ENCODE measurements at places on chromosomes 3 and 15.

GRCh38 chr15:85563731-85564130 lies 183.3 kb downstream of the AKAP13 start:
- DNase-seq = no peak

DNA sequence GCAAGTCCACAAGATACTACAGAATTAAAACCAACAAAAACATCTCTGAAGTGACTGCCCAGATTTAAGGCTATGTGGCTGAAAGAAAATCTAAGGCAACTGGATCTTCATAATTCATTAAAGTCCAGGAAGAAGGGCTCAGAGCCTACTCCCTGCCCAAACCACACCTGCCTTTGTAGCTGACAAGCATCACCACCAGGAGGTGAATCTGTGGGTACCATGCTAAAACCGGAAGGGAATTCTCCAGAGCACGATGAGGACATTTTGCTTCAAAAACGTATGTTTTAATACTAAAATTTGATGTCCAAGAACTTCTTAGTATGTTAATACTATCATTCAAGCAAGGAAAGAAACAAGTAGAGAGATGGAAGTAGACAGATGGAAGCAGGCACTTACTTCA lies 495.9 kb upstream of the NECTIN3 start:
- no peak for DNase-seq

DNA sequence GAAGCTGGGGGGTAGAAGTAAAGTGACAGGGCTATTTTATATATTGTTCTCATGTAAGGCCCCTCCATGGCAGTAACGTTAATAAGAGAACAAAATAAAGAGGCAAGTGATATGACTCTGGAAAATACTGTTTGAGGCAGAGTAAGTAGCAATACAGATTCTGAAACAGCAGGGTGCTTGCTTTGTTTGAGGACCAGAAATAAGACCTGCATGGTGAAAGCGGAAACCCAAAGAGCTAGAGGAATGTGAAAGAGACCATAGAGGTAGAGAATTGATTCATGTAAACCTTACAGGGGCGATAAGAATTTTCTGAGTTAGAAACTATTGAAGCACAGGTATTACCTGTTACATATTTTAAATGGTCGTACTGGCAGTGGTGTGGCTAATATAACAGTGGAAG lies 1517.1 kb downstream of the SI start:
- peak; percentile 36 for DNase-seq

- no peak for DNase-seq
Observed at GRCh38 chr15:52020221-52021085, 1.4 kb downstream of the MAPK6 start.

- DNase-seq = peak; percentile 80
Observed at GRCh38 chr3:193605876-193606275, 12.9 kb downstream of the OPA1 start.

- no peak for DNase-seq
Observed at GRCh38 chr3:76470285-76470684, 569.6 kb upstream of the ROBO2 start.

- DNase-seq = peak; percentile 71
Observed at GRCh38 chr3:12139111-12139511, 19.6 kb downstream of the TIMP4 start.

All from neural progenitor cell (in vitro differentiated cells).